ENCODE measurements at places on chromosomes 3 and 15.

- peak; percentile 83 for DNase-seq
Observed at GRCh38 chr3:186107215-186108105, 1.4 kb downstream of the ETV5 start.

DNA sequence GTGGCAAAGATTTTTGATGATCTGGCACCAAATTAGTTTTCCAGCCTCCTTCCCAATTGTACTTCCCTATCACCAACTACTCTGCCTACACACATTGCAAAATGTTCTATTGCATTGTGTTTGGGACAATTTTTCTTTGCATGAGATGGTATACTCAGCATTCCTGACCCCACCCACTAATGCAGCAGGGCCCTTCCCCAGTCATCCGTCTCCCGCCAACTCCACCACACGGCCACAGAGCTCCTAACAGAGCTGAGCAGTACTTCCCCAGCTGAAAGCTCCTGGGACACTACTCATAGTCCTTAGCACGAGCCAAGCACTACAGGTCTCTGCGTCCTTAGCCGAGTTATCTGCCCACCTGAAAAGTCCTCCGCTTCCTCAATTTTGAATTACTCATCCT, 34.2 kb downstream of the TXNRD3 start:
- no peak for DNase-seq

- no peak for DNase-seq
Observed at GRCh38 chr3:177687291-177687690, 490.0 kb upstream of the TBL1XR1 start.

- DNase-seq: no peak
Observed at GRCh38 chr15:80343554-80343992, 60.6 kb upstream of the ARNT2 start.

GRCh38 chr15:75028991-75029377, 5.6 kb downstream of the PPCDC start:
- DNase-seq: no peak

GRCh38 chr3:175655351-175655750, 796.2 kb downstream of the NAALADL2 start:
- DNase-seq: no peak

- DNase-seq: no peak
Observed at GRCh38 chr3:158732856-158733200, 571 bp upstream of the RARRES1 start.

DNA sequence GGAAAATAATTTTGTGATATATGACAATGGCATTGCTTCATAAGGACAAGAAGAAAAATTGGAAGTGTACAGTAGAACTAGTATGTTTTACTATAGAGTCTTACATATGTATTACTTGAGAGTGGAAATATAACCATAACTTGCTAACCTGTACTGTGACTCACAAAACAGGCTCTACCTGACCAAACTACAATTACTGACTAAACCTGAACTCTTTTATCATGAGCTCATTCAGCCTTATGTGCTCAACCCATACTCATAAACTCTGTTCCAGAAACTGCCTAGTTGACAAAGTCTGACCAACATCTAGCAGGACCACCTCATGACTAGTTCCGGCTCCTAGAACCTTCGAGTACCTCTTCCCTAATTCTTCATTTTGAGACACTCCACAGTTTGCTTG, 6.3 kb downstream of the CDIN1 start:
- DNase-seq: no peak

DNA sequence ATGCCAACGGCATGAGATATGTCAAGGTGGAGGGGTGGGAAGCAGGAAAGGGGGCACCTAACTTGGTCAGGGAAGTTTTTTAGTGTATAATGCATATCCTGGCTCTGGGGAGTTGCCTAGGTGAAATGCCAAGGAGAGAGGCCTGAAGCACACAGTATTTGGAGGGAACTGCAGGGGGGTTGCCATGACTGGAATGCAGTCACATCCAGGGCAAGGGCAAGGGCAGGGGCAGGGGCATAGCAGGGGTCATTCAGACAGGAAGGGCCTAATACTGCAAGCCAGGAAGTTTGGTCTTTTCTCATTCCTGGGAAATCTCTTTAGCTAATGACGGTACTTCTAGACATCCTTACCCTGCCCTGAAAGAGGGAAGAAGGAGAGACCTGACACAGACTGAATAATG, 60.5 kb downstream of the MYRIP start:
- DNase-seq: no peak

GRCh38 chr3:39808467-39809180, 785 bp upstream of the MYRIP start:
- DNase-seq: no peak

Data from NCI-H1436 treated with DMSO at 0.1 percent for 48 hours (cell line).